ENCODE measurements at places on chromosomes 7 and 10.

DNA sequence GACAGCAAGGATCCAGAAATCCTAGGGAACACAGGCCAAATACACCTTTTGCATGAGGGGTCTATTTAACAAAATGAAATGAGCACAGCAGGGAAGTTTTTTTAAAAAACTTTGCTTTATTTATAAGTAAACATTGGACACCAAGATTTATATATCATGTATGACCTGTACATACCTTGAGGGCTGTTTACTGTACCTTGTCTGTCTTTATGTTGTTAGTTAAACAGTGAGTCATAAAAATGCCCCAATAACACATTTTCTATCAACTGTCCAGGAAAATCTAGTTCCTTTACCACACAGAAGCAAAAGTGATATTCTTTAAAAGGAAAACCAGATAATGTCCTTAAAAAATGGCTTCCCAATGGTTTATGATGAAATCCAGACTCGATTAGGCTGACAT lies 45.1 kb upstream of the AGR3 start:
- no peak for DNase-seq

DNA sequence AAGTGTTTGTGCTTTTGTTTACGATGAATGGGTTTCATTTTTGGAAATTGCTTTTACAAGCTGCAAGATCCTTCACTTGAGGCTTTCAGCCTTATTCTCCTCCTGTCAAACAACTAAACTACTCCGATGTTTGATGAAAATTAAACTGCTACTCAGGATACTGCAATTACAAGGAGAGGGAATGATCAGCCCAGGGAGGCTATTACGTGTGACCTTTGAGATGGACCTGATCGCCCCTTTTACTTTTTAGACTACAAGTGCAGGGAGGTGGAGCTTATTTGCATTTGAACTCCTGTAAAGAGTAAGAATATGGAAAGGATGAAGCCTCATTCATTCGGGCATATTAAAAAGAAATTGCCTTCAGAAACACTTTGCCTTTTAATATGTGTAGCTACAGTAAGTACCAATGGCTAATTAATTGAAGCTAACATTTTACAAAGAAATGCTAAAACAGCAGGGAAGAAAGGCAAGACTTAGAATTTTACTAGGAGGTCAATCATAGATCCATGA lies 219.1 kb downstream of the PHTF2 start:
- no peak for DNase-seq

GRCh38 chr10:36066850-36067249 lies 424.8 kb upstream of the FZD8 start:
- no peak for DNase-seq

- no peak for DNase-seq
Measured at GRCh38 chr7:66523409-66523808, 105.3 kb upstream of the KCTD7 start.

GRCh38 chr7:140876519-140877248 lies 48.0 kb downstream of the BRAF start:
- no peak for DNase-seq

DNA sequence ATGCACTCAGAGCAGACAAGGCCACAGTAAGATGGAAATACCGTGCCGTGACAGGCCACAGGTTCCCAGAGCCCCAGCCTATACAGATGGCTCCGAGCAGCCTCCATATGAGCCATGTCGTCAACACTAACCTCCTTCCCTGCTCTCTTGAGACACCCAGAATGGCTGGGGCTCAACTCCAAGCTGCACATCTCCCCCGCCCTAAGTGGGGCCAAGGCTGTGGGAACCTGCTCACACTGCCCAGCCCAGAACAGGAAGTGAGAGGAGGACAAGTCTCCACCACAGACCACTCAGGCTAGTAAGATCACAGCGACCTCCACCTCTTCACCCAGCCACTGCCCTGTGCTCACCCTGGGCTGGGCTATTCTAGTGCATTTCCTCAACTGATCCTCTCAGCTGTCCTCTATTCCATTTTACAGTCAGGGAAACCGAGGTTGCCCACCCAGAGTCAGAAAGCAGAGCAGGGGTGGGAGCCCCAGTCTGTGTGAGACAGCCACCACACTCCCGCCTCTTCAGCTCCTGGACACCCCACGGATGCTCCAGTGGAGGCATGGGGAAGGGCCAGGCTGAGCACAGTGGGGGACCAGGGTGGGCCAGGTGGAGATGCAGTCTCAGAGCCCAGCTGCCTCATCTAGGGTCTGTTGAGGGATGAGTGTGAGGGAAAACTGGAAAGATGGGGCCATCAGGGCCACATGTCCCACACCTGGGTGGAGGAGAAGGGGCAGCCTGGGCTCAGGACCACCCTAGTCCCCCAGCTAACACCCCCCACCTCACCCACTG lies 11.6 kb downstream of the GRID1 start:
- DNase-seq = no peak

DNA sequence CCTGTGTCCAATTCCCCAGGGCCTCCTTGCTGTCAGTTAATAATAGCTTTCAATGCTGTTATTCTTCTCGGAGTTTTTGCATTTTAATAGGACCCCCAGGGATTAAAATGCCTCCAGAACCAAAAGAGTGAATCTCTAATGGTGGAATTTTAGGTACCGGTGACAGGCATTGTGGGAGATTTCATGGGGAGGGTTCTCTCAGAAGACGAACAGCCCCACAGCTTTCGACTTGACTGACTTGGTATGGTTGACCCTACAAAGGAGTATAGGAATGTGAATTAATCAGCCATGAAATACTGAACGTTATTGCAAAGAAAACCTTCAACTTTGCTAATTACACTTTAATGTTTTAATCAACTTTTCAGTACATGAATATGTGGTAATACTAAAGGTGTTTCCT lies 206.3 kb upstream of the FZD8 start:
- DNase-seq = no peak

- no peak for DNase-seq
Measured at GRCh38 chr7:116535416-116535815, 10.6 kb downstream of the CAV1 start.

DNA sequence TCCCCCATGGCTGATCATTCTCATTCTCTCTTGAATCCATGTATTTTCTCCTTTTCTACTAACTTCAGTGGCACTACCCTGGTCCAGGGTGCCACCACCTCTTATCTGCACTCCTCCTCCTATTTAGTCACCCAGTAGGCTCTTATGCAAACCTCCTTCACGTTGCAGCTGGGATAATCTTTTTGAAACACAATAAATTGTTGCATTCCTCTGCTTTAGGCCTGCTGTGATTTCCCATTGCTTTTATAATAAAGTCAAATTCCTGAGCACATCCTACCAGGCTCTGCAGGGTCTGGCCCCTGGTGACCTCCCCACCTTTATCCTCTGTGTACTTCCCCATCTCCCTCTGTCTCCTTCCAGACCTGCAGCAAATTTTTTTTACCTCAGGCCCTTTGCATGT lies 112.7 kb upstream of the KIAA1217 start:
- no peak for DNase-seq

- peak; percentile 55 for DNase-seq
Measured at GRCh38 chr10:42952349-42952748, 124.5 kb upstream of the RET start.

DNA sequence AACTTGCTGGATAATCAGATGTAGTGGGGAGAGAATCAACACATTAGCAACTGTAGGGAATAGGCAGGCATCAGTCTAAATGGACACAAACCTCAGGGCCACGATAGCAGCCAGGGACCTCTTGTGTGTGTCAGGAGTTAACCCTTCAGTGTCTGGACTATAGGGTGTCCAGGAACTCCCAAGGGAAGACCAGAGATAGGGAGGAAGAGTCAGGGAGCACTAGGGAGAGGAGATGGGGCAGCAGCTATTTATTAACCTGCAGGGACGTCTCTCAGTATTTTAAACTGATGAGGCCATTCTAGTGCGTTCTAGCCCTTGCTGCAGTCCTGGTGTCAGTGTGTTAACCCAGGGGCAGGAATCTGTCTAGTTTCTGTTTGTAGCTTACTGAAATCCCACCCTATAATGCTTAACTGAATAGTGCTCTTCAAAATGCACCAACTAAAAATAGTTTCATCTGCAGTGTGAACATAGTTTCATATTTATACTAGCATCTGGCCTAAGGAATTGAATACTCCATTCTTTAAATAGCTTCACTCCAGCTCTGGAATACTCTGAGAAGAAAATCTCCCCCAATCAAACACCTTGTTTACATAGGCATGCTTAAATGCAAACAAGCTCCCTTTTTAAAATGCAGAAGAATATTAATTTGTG lies 62.7 kb downstream of the ARID5B start:
- no peak for DNase-seq

Measured in pancreas (tissue), 10 donors.